ENCODE measurements at places on chromosomes 1 and 21.

GRCh38 chr1:240487493-240487892 is 124.5 kb downstream of the GREM2 start:
- DNase-seq = no peak

DNA sequence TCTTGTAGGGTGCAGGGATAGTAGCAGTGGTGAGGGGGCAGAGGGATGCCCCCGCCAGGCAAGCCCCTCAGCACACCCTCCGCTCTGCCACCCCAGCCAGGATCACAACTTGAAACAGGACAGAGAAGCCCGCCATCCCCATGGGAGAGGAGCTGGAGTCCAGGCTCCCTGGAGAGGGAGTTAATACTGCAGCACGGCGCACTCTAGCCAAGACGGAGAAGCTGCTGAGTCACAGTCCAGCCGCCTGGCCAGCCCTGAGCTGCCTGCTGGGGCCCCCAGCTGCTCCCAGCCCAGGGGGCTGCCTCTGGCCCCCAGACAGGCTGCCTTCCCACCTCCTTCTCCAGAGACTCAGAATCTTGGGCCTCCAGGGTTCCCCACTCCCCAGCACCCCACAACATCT is 87.2 kb downstream of the SYT2 start:
- DNase-seq = no peak

DNA sequence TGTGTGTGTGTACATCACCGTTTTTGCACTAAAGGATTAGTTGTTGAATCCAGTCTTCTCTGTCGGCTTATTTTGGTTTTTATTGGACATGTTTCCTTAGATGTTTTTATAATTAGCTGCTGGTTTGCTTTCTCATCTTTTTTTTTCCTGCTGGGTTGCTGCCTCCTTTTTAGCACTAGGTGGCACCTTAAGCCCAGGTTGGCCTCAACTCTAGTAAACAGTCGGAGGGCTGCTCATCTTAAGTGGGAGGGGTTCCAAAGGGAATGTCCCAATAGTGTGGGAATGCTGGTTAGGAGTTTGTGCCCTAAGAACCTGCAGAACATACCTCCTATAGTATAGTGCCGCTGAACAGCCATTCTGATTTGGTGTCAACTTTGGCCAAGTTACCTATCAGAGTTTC is 570.1 kb upstream of the CXADR start:
- no peak for DNase-seq

DNA sequence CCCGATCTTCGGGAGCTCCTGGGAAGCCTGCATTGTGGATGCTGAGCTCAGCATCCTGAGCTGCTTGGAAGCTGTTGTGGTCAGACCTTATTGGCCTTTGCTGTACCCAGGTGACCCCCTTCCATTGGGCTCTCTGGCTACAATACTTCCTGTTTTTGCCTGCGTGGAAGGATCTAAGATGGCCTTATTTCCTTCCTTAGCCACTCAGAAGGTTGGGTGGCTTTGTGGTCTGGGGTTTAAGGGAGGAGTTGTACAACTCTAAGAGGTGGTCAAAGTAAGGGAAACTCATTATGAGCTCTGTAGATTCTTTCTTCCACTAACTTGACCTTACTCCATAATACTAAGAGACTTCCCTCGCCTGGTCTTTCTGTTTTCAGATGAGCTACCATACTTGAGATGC is 17.7 kb downstream of the PFKFB2 start:
- peak; percentile 25 for DNase-seq

GRCh38 chr1:24966121-24966723 is 36.1 kb upstream of the RUNX3 start:
- DNase-seq = no peak

GRCh38 chr1:221430152-221430960 is 311.5 kb downstream of the DUSP10 start:
- DNase-seq = peak; percentile 1

DNA sequence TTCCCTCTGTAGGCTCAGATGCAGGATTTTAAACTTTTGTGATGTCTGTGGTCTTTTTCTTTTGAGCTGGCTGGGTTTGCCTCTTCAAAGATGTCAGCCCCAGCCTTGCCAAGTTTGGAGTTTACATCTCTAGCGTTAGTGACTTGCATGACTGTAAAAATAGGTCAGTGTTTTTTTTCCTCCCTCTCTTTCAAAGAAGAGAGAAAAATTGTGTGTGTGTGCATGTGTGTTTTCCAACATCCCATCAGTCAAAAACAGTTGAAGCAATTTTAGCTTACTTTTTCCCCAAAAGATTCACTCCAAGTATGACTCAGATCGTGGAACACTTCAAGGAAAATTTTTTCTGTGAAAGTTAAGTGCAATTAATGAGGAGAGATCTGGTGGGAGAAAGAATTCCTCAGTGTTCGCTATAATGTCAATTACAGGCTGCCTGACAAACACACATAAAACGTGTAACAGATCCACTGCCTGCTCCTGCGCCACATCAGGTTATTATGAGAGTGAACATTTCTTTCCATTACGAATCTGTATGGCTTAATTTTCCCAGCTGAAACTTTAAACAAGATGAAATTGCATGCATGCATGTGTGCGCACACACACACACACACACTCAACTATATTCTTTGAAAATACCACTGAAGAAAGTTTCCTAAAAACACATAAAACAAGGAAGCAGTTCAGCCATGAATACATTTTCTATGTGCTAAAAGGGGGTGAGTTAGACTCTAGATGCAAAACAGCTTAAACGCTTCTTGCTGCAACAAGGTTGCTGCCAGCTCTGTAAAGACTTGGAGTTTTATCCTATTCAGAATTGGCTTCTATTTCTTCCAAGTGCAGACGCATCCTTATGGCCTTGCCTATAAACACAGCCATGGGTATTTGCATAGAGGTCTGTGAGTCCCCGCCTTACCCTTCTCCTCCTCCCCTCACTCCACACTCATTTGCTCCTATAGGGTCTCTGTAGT is 55.5 kb downstream of the TLR5 start:
- no peak for DNase-seq

DNA sequence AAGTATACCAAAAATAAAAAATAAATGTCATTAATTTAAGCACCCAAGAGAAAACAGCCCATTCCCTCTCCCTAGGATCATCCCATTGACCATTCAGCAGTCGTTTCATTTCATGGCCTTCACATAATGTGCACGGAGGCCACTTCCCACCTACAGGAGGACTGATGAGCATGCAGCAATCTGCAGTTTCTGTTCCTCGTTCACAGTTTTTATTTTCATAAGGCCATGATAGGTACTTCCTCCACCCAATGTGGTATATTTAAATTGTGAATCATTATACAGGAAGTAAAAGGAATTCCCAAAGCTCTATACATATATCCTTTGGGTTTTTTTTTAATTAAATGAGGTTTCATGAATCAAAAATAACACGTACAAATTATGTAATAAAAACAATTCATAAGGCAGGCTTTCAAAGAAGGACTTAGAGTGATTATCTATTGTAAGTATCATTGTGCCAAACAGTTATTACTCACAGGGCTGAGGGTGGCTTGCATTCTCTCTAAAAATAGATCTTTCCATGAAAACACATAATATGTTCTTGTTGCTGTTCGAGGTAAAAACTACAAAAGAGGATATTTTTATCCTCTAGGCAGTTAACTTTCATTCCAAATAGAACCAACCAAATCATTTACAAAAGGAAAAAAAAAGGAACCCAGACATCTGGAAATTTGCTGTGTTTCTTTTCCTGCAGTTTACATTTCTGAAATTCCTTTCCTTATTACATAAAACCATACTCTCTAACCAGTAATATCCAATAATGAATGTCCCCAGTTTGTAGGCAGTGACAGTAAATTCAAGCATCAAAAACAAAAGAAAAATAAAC is 27.5 kb upstream of the SLC44A3 start:
- no peak for DNase-seq

DNA sequence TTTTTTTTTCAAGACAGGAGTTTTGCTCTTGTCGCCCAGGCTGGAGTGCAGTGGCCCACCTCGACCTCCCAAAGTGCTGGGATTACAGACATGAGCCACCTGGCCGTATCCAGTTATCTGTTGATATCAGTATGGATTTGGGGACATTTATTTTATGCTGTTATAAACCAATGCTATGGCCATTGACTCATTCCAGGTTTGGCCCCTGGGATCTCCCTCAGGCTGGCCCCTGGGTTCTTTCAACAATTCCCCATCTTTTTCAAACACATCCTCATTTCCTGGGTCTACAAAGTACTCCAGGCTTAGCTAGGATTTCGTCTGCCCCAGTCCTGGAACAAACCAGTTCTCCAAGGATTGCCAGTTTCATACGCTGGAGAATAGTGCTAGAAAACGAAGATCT is 44.1 kb downstream of the WDR4 start:
- no peak for DNase-seq

DNA sequence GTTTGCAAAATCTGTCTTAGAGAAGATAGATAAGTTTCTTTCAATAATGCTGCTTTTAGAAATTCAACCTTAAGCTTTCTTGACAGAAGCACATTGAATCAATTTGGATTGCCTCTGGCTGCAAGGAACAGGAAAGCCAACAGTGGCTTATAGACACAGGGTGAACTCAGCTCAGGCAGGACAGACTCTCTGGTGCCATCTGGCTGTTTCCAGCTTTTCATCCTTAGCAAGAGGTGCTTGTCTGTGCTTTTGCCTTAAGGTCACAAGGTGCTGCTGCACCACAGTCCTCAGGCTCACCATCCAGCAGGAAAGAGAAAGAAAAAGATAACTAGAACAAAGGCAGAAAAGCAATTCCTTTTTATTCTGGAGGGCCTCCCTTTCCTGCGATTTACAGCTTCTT is 93.7 kb upstream of the ETS2 start:
- DNase-seq = peak; percentile 81

GRCh38 chr1:81307786-81308185 is 492.9 kb upstream of the ADGRL2 start:
- no peak for DNase-seq

GRCh38 chr1:81327743-81328142 is 473.0 kb upstream of the ADGRL2 start:
- DNase-seq = no peak

DNA sequence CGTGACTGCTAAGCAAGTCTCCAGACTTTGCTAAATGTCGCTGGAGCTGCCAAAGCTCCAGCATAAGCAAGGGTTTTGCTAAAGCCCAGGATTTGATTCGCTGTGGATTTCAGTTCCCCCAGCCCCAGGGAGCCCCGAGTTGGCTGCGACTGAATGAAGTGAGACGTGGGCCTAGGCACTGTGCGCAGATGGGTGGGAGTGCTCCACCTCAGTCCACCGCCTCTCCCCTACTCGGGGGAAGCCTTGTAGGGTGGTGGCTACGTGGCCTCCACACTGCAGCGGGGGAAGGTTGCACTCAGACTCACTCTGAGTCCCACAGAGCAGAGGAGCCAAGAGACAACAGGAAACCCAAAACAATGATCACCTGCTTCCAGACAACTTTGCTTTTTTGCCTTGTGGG is 397.8 kb upstream of the VAMP3 start:
- no peak for DNase-seq

GRCh38 chr1:160373696-160374095 is 6.8 kb downstream of the NHLH1 start:
- DNase-seq = no peak

Measured in hematopoietic multipotent progenitor cell treated with erythropoietin and hydrocortisone succinate and interleukin-3 and kit ligand, for 8 days (in vitro differentiated cells).